ENCODE measurements at places on chromosomes 2 and 18. TPM values are rescaled to one million over a fixed set of nuclear protein-coding genes. Genes with fewer than 3 reads are reported as not detected.

Gene VRK2
- total RNA-seq: 6.8 TPM

Gene ASXL2
- total RNA-seq: 26.7 TPM

Gene TUBB8B
- total RNA-seq: not detected

Gene LCT
- not detected for total RNA-seq

Gene FAM237A
- not detected for total RNA-seq

Gene CROCC2
- total RNA-seq: 0.15 TPM

Gene LRRC30
- total RNA-seq: not detected

Gene ZNF396
- 0.06 TPM for total RNA-seq

Gene MYO3B
- total RNA-seq: 0.04 TPM

Gene MYOM1
- 0.23 TPM for total RNA-seq

Gene NGEF
- not detected for total RNA-seq

Gene RTP5
- total RNA-seq: not detected

Gene RGPD4
- 0.05 TPM for total RNA-seq

Gene FRZB
- 0.49 TPM for total RNA-seq

Gene KIAA2012
- total RNA-seq: not detected

Gene CRYGC
- total RNA-seq: not detected

Gene ATP8B1
- not detected for total RNA-seq

Gene PDCL3
- 22.4 TPM for total RNA-seq

Gene COMMD1
- total RNA-seq: 48.9 TPM

Gene MOB4
- total RNA-seq: 71.1 TPM

Gene ACOXL
- not detected for total RNA-seq

Gene CNPPD1
- 13.0 TPM for total RNA-seq
